SK-N-SH treated with all-trans-retinoic acid at 6 μM for 48 hours (cell line): ENCODE measurements at places on chromosomes 2 and 18.

GRCh38 chr18:58105206-58105887, 61.3 kb downstream of the NEDD4L start:
- ATAC-seq = no peak

GRCh38 chr2:23351388-23352141, 33.4 kb upstream of the KLHL29 start:
- ATAC-seq = peak; percentile 99

- no peak for ATAC-seq
These were observed 15.5 kb upstream of the IL1RN start for GRCh38 chr2:113111823-113112287.

DNA sequence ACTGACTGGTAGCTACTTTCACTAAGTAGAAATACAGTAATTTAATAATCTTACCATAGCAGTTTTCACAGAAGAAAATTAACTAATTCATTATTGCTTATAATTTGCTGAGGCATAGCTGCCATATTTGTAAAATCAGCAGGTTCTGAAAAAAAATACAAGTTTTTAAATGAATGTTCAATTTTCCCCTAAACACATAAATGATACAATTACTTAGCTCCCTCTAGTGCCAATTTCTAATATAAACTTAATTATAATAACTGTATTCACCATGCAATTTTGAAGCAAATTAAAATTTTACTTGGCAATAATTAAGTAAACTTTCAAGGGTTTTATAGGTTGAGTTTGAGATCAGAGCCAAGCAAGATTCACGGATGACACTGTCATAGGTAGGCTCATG, 1321.6 kb upstream of the ACVR2A start:
- ATAC-seq = 0 out of 3 replicates have a peak, but pooled peaks have one; percentile 32

- no peak for ATAC-seq
These were observed 160.2 kb upstream of the CCDC68 start for GRCh38 chr18:55119434-55119833.

GRCh38 chr18:74342416-74343043, 26.9 kb downstream of the C18orf63 start:
- peak; percentile 53; the same call in 1 of the 3 replicates for ATAC-seq

DNA sequence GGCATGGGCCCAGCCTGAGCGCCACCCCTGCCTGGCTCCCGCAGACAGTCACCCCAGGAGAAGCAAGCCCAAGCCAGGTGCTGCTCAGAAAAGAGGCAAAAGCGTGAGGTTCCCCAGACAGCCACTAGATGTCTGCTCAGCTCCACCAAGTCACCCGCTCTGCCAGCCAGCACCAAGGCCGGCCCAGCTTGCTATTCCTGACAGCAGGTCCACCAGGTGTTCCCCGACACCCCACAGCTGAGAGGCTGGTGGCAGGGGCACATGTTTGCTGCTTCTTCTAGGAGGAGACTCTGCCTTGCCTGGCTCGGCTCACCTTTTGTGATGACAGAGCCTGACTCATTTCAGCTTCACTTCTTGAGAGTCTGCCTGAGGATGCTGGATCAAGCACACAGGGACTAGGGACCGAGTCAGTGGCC, 206.7 kb downstream of the MGAT5 start:
- peak; percentile 93 for ATAC-seq

- no peak for ATAC-seq
These were observed 6.9 kb upstream of the CXCR4 start for GRCh38 chr2:136124805-136125204.

DNA sequence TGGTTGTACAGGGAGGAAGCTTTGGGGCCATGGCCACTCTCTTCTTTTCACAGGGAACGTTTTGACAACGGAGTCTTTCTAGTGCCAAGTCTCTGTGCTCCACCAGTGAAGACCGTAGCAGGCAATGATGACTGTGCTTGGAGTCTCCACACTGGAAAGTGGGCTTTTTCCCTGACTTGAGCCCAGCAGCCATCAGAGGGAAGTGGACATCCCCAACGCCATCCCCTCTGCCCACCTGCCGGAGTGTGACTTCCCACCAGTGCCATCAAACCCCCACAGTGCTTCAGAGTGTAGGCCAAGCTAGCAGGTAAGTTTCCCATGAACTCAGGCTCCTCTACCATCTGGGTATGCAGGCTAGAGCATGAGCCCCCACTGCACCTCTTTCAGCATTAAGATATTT, 78.7 kb downstream of the APOB start:
- ATAC-seq = no peak

DNA sequence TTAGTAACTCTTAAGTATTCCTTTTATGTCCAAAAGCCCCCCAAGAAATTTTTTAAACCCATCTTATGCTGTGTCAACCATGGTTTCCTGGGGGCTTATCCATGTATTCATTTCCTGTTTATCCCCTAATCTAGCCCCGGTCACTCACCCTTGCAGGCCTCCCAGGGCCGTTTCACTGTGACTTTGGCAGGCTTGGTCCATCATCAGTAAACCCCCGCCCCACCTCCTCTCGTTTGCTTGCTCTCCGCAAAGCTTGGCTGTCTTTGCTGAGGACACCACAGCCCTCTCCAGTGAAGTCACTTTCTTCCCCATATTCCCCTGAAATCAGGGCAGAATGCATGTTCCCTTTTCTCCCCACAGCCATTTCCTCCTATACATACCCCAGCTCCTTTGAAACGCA, 7.2 kb upstream of the TMEM177 start:
- ATAC-seq = no peak

- ATAC-seq = peak; percentile 5; the same call in 1 of the 3 replicates
These were observed 2.9 kb downstream of the CYP26B1 start for GRCh38 chr2:72144632-72145288.

DNA sequence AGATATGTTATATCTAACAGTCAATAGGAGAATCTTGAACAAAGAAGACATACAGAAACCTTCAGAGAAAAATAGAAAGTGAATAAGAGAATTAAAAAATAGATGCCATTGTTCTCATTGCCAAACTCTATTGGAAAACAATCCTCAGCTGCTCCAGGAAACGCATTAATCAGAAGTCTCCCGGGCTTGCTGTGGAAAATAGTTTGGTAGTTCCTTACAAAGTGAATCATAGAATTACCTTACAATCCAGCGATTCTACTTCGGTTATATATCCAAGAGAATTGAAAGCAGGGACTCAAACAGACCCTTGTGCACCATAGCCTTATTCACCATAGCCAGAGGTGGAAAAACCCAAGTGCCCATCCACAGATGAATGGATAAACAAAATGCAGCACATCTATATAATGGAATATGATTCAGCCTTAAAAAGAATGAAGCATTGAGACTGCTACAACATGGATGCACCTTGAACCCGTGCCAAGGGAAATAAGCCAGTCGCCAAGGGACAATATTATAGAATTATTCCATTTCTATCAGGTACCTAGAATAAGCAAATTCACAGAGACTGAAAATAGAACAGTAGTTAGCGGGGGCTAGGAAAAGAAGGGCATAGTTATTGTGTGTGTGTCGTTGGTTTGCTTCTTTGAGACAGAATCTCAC, 21.9 kb upstream of the CHRNA1 start:
- no peak for ATAC-seq

DNA sequence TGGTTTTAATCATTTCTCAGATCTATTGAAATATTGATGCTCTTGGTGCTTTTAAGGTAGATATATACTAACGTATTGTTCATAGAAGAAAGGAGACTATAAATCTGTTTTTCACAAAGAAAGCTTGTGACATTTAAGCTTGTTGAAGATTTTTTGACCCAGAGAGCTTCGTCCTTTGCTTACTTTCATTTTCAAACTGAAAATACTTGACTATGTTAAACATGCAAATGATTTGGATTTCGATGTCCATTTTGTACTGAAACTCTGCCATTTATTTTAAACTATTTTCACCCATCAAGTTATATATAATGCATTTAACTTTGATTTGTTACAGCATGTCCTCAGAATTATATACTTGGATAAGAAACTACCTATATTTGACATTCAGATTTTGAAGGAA, 85.2 kb downstream of the SLC4A10 start:
- no peak; the same call in 2 of the 3 replicates for ATAC-seq

DNA sequence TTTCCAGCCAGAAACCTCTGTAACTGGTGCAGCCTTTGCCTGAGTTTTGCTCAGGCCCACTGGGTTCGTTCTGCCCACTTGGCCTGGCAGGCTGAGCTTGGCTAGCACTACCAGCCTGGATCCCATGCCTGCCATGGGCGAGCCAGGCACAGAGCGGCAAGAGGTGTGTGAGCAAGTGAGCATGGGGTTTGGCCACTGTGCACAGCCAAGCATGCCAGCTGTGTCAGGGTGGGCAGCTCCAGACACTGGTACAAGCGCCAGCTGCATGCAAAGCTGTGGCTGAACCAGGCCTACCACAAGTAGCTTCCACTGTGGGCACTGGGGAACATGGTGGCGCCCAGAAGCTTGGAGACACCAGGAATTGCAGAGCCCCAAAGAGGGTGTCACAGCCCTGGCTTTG, 56.3 kb upstream of the LDAH start:
- ATAC-seq = no peak
